ENCODE measurements at places on chromosomes 1 and 21. TPM values are rescaled to one million over a fixed set of nuclear protein-coding genes. Genes with fewer than 3 reads are reported as not detected.

Gene GLUL
- total RNA-seq: 538 TPM

Gene ARTN
- 4.1 TPM for total RNA-seq

DNA sequence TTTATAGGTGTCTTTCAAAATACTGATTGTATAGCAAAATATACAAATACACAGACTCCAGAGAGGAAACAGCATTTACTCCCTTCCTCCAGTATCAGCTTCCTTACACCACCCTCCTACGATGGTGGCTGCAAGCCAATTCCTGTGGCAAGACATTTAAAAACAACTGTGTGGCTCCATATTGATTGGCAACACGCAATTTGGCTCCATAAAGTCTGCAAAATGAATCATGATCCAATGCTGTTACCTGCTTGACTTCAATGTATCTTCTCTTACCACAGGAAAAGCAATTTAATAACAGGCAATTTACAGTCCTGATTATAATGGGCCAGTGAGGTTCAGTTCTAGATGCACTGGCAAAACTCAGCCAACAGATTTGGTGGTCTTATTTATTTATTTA lies 19.7 kb upstream of the ATP6V1G3 start:
- H3K4me3 ChIP-seq: no peak overlapping the region
- no peak for DNase-seq
- H3K27me3 ChIP-seq: no peaks in the 10 kb centered on the region
- no peaks in the 10 kb centered on the region for H3K36me3 ChIP-seq
- no peaks in the 10 kb centered on the region for H3K4me1 ChIP-seq
- H3K27ac ChIP-seq: no peak overlapping the region

GRCh38 chr1:214002472-214002871 lies 14.7 kb downstream of the PROX1 start:
- no peak for DNase-seq
- H3K4me1 ChIP-seq: no peaks in the 10 kb centered on the region
- no peaks in the 10 kb centered on the region for H3K27me3 ChIP-seq
- H3K4me3 ChIP-seq: no peak overlapping the region
- H3K27ac ChIP-seq: no peak overlapping the region

DNA sequence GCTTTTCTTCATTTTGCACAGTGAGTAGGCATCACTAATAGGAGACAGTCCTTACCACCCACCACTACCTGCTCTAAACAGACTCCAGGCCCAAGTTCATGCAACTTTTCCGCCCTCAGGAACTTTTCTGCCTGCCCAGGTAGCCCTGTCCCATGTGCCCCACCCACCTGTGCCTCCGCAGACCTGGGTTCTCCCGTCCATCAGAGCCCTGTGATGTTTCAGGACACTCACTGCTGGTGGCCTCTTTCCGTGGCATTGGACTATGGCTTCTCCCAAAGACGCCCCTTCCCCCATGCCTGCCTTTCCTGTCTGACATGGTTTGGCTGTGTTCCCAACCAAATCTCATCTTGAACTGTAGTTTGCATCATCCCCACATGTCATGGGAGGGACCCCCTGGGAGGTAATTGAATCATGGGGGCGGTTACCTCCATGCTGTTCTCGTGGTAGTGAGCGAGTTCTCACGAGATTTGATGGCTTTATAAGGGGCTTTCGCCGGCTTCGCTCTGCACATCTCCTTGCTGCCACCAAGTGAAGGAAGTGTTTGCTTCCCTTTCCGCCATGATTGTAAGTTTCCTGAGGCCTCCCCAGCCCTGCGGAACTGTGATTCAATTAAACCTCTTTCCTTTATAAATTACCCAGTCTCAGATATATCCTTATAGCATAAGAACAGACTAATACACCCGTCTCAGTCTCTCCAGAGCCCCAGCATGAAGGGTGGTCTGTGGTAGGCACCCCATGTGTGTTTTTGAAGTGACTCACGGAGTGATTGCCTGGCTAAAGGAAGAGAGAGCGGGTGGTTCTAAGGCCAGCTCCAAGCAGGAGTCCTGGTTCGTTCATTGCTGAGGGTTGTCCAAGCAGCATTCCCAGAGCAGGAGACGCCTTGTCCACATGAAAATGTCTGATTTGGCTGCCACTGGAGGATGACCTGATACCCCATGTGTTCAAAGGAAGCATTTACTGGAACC lies 86.0 kb upstream of the ZBTB40 start:
- H3K27me3 ChIP-seq: no peaks in the 10 kb centered on the region
- DNase-seq: no peak
- H3K27ac ChIP-seq: no peak overlapping the region
- no peaks in the 10 kb centered on the region for H3K36me3 ChIP-seq
- no peak overlapping the region for H3K4me3 ChIP-seq

DNA sequence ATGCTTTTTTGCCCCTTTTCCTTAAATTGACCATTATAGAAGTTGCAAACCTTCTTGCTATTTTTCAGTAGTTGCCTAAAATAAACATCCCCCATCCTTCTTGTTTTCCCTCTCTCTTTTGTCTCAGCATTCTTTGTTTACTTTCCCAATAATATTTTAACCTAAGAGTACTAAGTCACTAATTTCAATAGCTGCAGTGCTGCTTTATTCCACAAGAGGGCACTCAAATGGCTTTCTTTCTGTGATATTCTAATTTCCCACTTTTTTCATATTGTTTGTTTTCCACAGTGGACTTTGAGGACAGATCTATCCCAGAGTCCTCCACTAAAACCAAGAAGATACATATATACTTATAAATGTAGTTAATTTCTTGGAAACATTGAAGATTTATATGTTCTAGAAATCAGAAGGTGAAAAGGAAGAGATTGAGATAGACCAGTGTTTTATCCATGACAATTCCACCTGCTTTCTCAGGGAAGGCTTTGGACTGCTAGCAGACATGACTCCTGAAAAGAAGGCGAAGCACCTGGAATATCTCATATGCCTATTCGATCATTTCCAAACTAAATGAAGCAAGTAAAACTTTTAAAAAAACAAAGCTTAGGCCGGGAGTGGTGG lies 104.8 kb upstream of the GRIK1 start:
- H3K27ac ChIP-seq: no peak overlapping the region
- no peaks in the 10 kb centered on the region for H3K27me3 ChIP-seq
- DNase-seq: no peak
- H3K36me3 ChIP-seq: no peaks in the 10 kb centered on the region
- no peak overlapping the region for H3K4me3 ChIP-seq
- no peaks in the 10 kb centered on the region for H3K4me1 ChIP-seq

Measured in prostate gland (tissue), 2 donors.